ENCODE measurements at places on chromosomes 1 and 21. TPM values are rescaled to one million over a fixed set of nuclear protein-coding genes. Genes with fewer than 3 reads are reported as not detected.

DNA sequence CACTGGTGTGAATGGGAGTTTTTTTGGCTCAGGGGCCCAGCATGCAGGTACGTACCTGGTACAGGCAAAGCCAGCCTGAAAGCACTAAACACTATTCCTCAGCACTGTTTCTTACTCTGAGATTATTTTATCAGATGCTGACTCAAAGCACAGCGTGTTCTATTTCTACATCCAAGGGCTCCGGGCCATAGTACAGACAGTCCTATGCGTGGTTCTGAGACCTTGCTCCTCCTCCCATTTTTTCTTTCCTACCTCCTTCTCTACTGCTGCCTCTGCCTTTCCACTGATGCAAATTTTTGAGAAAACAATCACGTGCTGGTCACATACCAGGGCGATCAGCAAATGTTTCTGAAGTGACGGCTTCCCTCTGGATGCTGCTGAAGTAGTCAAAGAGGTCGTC is 36.3 kb downstream of the PDPN start:
- no peak overlapping the region for H3K4me3 ChIP-seq
- no peaks in the 10 kb centered on the region for H3K4me1 ChIP-seq
- H3K27me3 ChIP-seq: no peaks in the 10 kb centered on the region
- no peaks in the 10 kb centered on the region for H3K36me3 ChIP-seq
- peak; percentile 28 for DNase-seq

DNA sequence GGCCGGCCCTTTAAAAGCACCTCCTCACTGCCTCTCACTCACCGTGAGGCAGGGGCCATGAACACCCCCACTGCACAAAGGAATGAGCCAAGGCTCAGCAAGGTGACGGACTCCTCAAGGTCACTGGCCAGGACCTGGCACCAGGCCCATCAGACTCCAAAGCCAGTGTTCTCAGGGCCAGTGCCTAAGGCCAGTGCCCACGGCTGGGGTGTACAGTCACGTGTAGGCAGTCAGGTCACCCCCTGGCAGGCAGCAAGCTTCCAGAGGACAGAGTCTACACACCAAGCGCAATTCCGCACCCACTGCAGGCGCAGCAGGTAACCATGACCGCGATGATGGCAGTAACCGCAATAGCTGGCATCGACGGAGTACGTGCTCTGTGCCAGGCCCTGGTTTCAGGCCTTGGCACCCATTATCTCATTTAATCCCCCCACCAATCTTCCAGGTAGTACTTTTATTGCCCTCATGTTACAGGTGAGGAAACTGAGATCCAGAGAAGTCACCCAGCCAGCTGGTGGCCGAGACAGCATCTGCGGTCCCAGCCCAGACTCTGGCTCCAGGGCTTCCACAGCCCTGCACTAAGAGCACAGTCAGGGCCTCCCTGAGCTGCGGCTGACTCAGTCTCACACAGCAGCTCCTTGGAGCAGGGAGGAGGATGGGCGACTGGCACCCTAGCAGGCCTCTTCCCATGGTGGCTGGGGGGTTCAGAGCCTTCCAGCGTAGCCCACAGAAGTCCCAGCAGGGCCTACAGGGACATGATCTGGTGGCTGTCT is 27.0 kb downstream of the RAP1GAP start:
- no peak for DNase-seq
- H3K4me3 ChIP-seq: no peak overlapping the region
- no peaks in the 10 kb centered on the region for H3K36me3 ChIP-seq
- H3K27me3 ChIP-seq: no peaks in the 10 kb centered on the region

GRCh38 chr1:191695865-191696264 is 462.4 kb upstream of the RGS18 start:
- H3K27me3 ChIP-seq: no peaks in the 10 kb centered on the region
- DNase-seq: no peak
- H3K4me1 ChIP-seq: no peaks in the 10 kb centered on the region

Gene GFI1
- 0.32 TPM for total RNA-seq

Gene SLC9C2
- total RNA-seq: 40.6 TPM
